ENCODE measurements at places on chromosomes 13 and 19.

DNA sequence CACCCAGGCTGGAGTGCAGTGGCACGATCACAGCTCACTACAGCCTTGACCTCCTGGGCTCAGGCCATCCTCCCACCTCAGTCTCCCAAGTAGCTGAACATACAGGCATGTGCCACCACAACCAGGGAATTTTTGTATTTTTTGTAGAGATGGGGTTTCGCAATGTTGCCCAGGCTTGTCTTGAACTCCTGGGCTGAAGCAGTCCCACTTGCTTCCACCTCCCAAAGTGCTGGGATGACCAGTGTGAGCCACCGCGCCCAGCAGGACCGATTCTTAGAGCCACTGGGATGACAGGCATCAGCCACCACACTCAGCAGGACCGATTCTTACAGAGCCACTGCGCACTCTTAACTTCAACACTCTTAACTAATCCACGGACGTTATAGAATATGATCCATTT lies 54.9 kb upstream of the RANBP3 start:
- peak; percentile 20 for DNase-seq

- peak; percentile 98 for DNase-seq
Measured at GRCh38 chr19:10478903-10479384, 24.2 kb downstream of the KEAP1 start.

DNA sequence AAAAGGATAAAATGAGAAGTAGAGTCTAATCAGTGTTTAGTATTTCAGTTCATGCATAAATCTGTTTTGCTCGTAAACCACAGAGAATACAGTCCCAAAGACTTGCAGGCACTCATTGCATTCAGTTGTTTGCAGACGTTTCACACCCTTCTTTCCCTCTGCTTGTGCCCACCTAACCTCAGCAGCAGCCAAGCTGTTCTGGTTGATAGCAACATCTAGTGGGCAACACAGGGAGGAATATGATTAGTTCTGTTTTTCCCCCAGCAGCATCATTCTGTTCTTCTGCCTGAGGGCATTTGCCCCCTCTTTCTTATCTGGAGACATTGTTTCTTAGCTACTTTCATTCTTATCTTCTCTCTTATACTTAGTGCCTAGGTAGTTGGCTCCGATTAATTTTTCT lies 135.6 kb downstream of the PAN3 start:
- peak; percentile 64 for DNase-seq

GRCh38 chr19:17441241-17442021 lies 7.0 kb downstream of the TMEM221 start:
- peak; percentile 74 for DNase-seq

DNA sequence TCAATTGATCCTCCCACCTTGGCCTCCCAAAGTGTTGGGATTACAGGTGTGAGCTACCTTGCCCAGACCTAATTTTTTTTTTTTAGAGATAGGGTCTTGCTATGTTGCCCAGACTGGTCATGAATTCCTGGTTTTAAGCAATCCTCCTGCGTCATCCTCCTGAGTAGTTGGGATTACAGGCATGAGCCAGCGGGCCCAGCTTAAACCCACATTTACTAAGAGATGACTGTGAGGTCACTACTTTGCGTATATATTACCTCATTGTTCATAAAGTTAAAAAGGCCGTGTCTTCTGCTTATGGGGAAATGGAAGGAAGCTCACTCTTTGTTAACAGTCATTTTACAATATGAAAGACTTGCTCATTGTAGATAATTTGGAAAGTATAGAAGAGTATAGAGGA lies 39.6 kb upstream of the C1QTNF9 start:
- no peak for DNase-seq

DNA sequence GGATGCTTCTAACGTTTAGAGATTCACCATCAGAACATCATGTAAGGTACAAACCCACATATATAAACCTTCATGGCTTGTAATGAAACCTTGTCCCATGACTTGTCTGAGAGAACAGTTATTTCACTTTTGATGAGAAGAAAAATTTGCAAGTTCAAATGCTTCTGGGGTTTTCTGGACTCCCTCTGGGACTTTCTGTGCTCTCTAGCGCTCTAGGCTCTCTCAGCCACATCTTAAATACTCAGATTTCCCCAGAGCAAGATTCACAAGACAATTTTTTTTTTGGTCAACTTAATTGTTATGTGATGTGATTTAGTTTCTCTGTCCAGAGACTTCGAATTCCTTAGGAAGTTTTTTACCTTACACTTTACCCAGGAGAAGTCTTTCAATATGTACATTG lies 282.8 kb upstream of the EDNRB start:
- no peak for DNase-seq

DNA sequence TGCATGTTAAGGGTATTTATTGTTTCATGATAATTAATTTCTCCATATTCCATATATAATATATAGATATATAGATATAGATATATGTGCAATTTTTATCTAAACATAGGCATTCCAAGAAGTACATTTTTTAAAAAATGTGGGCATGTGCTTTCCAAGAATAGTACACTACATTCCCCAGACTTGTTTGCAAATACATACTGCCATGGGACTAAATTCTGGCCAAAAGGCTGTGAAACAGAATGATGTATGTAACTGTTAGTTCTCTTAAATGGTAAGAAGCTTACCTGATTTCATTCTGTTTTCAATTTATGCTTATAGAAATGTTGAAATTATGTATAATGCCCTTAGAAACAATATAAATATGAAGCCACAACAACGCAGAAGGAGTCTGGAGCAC lies 503.2 kb upstream of the SPRY2 start:
- DNase-seq: no peak

DNA sequence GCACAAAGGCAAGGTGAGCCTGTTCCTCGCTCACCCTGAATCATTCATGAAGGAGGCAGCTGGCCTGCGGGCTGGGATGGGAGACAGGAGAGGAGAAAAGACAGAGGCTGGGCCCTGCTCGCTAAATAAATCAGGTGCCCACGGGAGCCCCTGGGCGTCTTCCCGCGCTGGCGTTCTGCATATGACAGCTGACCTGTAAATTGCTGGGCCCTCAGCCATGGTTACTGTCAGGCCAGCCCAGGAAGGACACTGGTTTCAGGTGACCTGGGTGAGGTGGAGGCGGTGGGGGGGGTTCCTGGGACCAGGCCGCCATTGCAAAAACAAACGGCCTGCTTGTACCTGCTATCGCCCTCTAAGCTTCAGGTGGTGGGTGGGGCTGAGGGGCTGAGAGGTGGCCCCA lies 3.4 kb upstream of the PTBP1 start:
- DNase-seq: peak; percentile 55

GRCh38 chr13:86541461-86541860 lies 742.2 kb upstream of the SLITRK6 start:
- no peak for DNase-seq

DNA sequence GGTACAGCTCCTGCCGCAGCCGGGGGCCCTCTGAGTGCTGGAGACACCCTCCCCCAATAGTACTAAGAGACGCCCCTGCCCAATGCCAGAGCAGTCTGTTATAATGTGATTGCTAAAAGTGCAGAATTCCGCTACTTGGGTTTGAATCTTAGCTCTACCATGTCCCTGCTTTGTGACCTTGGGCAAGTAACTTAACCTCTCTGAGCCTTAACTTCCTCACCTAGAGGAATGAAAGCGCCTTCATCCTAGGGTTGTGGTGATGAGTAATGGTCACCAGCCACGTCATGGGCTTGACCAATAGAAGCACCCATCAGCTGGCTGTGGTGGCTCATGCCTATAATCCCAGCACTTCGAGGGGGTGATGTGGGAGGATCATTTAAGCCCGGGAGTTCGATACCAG lies 6.5 kb downstream of the PLEKHG2 start:
- no peak for DNase-seq

- no peak for DNase-seq
Measured at GRCh38 chr13:35983206-35983605, 148.0 kb downstream of the DCLK1 start.

DNA sequence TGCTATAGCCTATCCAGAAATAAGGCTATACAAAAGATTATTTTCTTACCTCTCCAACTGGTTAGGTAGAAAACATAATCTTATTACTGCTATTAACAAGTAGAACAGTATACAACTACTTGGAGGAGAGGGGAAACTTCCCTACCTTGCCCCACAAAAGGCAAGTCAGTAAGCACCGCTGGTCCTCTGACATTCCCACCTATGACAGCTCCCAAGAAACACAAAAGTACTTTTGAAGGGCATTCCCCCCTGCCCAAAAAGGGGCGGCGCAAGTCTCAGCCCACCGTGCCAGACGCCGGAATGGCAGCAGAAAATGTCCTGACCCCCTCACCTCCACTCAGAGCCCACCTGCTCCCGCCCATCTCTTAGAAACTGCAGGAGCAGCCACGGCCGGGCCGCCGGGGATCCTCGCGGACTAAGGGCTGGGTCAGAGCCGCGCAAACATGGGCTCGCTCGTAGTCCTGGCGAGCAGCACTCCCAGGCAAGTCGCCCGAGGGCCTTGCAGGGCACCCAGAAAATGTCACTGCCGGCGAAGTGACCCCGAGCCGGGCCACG lies 437 bp downstream of the SUCLA2 start:
- DNase-seq: no peak

GRCh38 chr19:58021541-58022282 lies 12.1 kb upstream of the ZSCAN1 start:
- DNase-seq: peak; percentile 85

- no peak for DNase-seq
Measured at GRCh38 chr13:25380741-25381324, 9.1 kb downstream of the ATP8A2 start.

DNA sequence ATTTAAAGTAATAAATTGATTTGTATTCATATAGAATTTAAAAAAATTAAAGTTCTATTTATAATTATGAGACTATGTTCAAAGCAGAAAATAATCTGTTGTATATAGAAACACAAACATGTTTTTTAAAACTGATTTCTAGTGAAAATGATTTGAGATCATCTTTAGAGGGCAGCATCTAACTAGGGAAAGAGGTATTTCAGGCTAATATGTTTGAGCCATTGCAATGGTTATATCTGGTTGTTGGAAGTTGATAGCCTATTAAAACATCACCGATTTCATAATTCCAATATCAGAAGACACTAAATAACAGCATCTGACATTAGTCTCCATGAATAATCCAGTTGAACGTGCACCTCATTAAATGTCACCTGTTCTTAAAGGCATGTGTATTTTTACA lies 79.8 kb upstream of the SLITRK6 start:
- no peak for DNase-seq
